Tongue (tissue), 3 donors: ENCODE measurements at places on chromosomes 11 and 22. TPM values are rescaled to one million over a fixed set of nuclear protein-coding genes. Genes with fewer than 3 reads are reported as not detected.

The ZNF214 gene
- 3.7 TPM for total RNA-seq

The C11orf16 gene
- total RNA-seq: not detected

The ENTHD1 gene
- total RNA-seq: not detected

The OR51B5 gene
- total RNA-seq: not detected

The STK33 gene
- total RNA-seq: 8.2 TPM

The QSER1 gene
- 40.9 TPM for total RNA-seq
